D721Med (cell line): ENCODE measurements at places on chromosomes 12 and 14.

- no peak for DNase-seq
Measured at GRCh38 chr12:14890701-14891100, 5.0 kb upstream of the MGP start.

GRCh38 chr12:904010-904414 is 45.5 kb downstream of the RAD52 start:
- DNase-seq: no peak

GRCh38 chr14:30500222-30500621 is 58.7 kb upstream of the G2E3 start:
- DNase-seq: no peak

- no peak for DNase-seq
Measured at GRCh38 chr12:79674629-79675028, 16.1 kb downstream of the PAWR start.

GRCh38 chr14:95156161-95157047 is 925 bp downstream of the DICER1 start:
- no peak for DNase-seq

DNA sequence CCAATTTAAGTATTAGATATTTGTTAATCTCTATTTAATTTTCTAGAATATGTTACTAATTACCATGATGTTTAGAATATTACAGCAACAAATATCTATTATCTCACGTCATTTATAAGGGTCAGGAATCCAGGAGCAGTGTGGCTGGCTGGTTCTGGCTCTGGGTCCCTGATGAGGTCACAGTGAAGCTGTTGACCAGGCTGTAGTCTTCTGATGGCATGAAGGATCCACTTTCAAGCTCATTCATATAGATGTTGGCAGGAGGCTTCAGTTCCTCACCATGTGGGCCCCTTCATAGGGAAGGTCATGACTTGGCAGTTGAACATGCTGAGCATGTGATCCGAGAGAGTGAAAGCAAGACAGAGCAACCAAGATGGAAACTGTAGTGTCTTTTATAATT is 375.6 kb downstream of the ATP23 start:
- no peak for DNase-seq

DNA sequence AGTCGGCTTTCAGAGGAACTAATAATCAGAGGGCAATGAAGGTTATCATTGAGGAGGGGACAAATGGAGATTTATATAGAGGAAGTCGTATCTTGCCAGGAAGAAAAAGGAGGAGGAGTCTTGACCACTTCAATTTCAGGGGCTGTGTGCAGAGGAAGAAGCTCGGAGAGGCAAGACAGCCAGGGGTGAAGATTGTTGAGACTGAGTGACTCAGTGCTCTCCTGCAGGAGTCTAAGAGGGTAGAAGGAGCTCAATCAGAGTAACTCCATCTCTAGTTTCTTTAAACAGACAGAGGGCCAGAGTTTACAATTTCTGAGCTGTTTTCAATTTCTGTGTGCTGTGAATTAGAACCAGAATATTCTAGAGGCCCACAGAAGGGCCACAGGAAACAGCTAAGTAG is 439.3 kb upstream of the PRICKLE1 start:
- no peak for DNase-seq

GRCh38 chr12:102883204-102883799 is 33.7 kb downstream of the PAH start:
- DNase-seq: peak; percentile 32
